Right forelimb (tissue), 1 donor: ENCODE measurements at places on chromosomes 5 and 9.

GRCh38 chr9:78325343-78325742 lies 28.4 kb downstream of the PSAT1 start:
- peak; percentile 60 for DNase-seq

DNA sequence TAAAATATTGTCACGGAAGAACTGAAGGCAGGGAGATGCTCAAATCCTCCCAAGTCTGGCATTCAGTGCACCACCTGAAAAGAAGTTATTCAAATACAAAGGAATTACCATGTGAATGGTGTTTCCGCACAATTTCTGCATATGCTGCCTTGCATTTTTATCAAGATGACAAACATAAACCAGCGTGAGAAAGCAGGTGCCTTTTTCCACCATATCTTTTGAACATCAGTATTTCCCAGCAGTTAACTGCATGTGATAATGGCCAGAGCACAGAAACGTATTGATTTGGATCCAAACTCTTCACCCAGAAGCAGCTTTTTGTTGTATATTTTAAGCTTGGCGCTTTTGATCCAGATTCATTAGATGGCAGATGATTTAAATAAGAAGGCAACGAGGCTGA lies 808.0 kb downstream of the TLE1 start:
- DNase-seq = no peak

- DNase-seq = no peak
These were observed 38.6 kb downstream of the HMCN2 start for GRCh38 chr9:130304116-130304515.

GRCh38 chr5:80129146-80129545 lies 94.0 kb downstream of the THBS4 start:
- no peak for DNase-seq

DNA sequence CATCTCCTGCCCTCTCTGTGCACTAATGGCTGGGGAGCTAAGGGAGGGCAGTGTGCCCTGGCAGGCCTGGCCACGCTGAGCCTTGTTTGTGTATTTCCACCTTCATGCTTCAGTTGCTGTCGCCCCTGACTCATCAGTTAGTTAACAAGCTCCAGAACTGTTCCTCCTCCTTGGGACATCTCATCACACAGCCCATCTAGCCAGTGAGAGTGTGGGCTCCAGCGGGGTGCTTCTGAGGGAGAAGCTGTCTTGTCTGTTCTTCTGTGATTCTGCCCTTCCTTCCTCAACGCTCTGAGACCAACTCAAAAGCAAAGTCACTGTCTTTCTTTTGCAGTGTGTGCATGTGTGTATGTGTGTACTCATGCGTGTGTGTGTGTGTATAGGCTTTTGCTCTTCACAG lies 58.3 kb upstream of the CPEB4 start:
- no peak for DNase-seq

- no peak for DNase-seq
These were observed 34.8 kb downstream of the HTR4 start for GRCh38 chr5:148619484-148619883.

DNA sequence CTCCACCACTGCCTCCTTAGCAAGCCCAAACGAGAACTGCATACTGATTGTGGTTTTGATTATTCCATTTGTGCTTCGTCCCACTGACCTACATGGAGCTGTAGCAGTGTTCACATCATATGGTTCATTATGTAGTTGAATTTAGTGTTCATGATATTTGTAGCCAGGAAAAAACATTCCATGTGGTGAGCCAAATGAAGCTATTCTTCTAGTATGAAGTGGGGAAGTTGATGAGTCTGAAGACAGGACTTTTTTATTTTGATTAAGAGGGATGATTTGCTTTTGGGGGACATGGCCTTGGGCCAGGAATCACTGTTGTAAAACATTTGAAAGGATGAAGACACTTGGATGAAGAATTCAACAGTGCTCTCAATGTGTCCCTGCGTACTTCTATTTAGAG lies 192.9 kb upstream of the SLC27A6 start:
- no peak for DNase-seq

GRCh38 chr9:36815023-36815422 lies 219.0 kb downstream of the PAX5 start:
- no peak for DNase-seq

DNA sequence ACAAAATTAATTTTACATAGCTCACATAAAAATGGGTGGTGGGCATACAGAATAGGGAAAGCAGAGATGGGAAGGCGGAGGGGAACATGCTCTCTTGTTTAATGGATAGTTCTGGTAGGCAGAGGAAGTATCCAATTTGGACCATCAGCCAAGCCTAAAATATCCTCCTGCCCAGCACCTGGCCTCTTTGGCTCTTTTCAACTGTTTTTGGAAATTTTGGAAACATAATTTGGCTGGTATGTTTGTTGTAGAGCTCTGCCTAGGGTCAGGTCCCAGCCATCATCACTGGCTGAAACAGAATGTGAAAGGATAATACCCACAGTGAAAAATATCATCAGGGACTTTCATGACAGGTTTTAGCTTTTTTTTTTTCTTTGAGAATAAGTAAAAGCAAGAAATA lies 467.3 kb upstream of the DMAC1 start:
- DNase-seq = no peak

GRCh38 chr5:175517824-175518450 lies 39.6 kb downstream of the SFXN1 start:
- DNase-seq = no peak

GRCh38 chr5:93078082-93079038 lies 502.7 kb downstream of the NR2F1-AS1 start:
- no peak for DNase-seq

- no peak for DNase-seq
These were observed 12.1 kb upstream of the CAMSAP1 start for GRCh38 chr9:135919318-135919890.

- no peak for DNase-seq
These were observed 37.3 kb downstream of the ARHGAP26 start for GRCh38 chr5:142807372-142807911.

DNA sequence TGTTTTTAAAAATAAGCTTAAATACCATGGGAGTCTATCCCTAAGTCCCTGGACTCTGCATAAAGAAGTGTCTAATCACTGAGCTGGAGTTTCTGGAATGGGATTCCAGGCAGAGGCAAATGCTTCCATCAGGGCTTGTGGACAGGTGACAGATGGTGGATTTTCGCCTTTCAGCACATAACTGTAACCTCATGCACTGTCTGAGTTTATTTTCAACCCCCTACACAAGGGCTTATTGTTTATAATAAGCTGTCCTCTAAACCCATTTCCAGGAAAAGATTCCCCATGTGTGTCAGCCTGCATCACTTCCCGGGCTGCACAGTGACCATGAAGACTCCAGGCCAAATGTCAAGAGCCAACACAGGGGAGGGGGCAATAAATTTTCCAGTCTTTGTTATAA lies 264.0 kb downstream of the PIK3R1 start:
- DNase-seq = no peak

GRCh38 chr5:76926329-76927105 lies 26.3 kb upstream of the CRHBP start:
- no peak for DNase-seq

- DNase-seq = no peak
These were observed 216.2 kb downstream of the ENC1 start for GRCh38 chr5:74424162-74424868.

DNA sequence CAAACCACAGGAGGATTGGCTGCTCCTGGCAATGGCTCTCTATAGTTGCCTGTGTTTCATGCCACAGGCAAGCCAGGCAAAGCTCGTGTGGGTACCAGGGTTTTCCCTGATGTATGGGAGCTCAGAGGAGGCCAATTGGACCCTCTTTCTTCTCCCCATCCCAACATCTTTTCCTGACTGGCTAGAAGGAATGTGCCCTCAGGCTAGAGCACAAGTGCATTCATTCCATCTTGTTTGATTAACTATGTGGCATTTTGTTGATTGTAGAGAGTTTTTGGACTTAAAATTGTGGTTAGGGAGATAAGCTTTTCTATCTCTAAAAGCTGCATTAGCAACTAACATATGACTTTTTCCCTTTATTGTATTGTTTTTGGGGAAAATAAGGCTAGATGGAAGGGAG lies 561.3 kb downstream of the PSAT1 start:
- no peak for DNase-seq

GRCh38 chr9:71690063-71690688 lies 78.1 kb downstream of the CEMIP2 start:
- DNase-seq = no peak

DNA sequence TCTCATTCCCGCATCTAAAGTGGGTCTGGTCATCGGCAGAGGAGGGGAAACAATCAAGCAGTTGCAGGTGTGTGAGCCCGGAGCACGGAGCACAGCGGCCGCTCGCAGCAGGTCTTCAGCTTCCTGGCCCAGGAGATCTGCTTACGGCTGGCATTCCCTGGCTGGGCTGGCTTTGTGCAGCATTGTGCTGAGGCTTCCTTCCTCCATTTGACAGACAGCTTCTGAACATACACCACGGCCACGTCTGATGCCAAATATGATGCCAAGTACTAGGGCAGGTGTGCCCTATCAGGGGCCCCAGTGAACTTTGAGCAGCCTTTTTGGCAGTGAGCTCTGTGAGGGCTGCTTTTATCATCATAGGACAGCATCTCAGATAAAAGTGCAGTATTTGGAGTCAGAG lies 37.1 kb downstream of the FUBP3 start:
- no peak for DNase-seq

GRCh38 chr5:139138809-139139208 lies 59.4 kb downstream of the SIL1 start:
- DNase-seq = no peak

GRCh38 chr9:34684816-34685215 lies 6.3 kb downstream of the CCL19 start:
- DNase-seq = no peak

GRCh38 chr5:161190086-161190485 lies 338.1 kb upstream of the ATP10B start:
- DNase-seq = no peak

- DNase-seq = no peak
These were observed 4.4 kb upstream of the PRR7 start for GRCh38 chr5:177442066-177442826.

DNA sequence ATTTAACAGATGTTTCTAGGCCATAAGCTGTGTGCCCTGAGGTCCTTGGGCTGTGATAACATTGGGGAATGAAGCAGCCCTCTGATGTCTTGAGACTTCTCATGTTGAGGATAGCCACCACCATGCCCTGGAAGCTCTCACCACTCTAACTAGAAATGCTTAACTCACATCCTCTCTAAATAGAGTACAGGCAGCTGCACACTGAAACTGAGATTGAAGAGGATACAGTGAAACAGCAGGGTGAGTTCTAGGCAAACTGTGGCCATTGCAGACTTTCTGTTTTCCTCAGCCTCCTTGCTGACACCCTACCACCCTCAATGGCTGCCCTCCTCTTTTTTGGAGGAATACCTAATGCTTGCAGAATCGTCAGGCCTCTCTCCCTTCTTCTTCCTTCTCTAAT lies 22.4 kb downstream of the UTP15 start:
- no peak for DNase-seq

DNA sequence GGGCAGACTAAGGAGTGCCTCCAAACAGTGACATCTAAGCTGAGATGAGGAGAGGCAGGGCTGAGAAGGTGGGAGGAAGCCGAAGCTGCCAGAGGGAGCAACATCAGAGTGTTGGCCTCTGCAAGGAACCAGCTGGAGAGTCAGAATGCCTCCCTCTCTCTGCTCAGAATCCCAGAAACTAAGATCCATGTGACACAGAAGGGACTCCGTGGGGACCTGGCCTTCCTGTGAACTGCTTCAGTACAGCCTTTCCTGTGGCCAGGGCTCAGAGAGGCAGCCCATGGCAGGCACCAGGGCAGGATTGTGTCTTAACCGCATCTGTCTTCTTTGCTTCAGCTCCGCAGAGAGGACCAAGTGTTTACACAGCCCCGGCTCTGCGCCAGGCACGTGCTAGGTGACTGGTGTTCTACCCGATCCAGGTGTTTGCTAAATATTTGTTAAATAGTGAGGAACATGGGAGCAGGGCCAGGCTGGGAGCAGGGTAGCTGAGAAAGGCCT lies 33.5 kb downstream of the KCNMB1 start:
- DNase-seq = no peak

- no peak for DNase-seq
These were observed 2.6 kb upstream of the ANKRD18A start for GRCh38 chr9:38622951-38623350.

GRCh38 chr5:139974661-139975060 lies 68.4 kb downstream of the NRG2 start:
- DNase-seq = no peak

GRCh38 chr9:94772639-94773303 lies 46.3 kb downstream of the AOPEP start:
- peak; percentile 67 for DNase-seq

- peak; percentile 34 for DNase-seq
These were observed 499 bp upstream of the FOXE1 start for GRCh38 chr9:97852399-97853055.

DNA sequence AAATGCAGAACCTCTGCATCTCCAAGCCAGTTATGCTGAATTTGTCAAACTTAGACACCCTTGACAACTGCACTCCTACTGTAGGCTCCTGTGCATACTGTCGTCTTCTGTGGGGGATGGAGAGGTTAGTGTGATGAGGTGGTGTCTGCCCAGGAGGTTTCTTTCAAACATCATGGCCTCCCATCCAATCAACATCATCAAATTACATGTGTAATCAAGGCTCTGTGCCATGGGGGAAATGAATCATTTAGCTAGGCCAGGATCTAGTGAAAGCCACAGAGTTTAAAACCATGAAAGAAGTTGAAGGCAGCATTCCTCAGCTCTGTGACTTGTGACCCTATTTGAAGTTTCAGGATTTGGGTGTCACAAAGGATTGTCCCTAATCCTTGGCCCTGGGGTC lies 240.6 kb downstream of the MARCHF11 start:
- no peak for DNase-seq

DNA sequence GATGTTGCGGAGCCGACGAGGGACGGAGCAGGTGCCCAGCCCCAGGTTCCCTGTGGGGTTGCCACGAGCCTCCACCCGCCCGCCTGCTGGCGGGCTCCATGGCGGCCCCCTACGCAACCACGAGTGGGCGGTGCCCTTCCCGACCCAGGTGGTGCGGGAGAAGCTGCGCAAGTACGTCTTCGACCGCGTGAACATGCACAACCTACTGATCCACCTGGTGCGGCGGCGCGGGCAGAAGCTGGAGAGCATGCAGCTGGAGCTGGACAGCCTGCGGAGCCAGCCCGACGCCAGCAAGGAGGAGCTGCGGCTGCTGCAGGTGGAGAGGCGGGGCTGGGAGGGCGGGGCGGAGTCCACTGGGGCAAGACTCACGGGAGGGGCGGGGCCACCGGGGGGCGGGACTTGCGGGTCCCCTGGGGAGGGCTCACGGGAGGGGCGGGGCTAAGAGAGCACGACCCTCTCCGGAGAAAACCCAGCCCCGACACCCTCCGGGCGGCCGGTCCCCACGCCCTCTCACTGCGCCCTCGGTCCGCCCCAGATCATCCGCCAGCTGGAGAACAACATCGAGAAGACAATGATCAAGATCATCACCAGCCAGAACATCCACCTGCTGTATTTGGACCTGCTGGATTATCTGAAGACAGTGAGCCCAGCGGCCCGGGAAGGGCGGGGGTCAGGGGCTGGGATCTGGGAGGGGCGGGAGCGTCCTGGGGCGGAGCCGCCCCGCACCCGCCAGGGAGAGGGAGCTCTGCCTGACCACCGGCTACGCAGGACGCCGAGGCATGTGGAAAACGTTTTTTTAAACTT lies 3.9 kb downstream of the CCDC183 start:
- peak; percentile 67 for DNase-seq

DNA sequence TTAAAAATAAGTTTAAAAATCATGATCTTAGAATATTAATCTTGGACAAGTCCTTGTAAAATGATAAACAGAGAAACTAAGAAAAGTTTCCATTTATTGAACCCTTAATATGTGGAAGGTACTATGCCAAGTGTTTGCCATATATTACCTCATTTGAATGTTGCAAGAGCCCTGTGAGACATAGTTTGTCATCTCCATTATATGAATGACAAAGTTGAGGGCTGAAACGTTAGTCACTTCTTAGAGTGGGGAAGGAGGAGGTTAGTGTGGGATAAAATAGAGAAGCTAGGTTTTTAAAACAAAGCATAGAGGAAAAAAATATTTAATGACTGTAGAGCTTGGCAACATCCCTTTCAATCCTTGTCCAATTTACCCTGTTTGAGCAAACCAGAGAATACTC lies 2.0 kb downstream of the TNC start:
- DNase-seq = no peak
